ENCODE measurements at places on chromosomes 6 and 20.
A peak's percentile ranks its signal among the peaks of the same experiment; 100 is the strongest.

DNA sequence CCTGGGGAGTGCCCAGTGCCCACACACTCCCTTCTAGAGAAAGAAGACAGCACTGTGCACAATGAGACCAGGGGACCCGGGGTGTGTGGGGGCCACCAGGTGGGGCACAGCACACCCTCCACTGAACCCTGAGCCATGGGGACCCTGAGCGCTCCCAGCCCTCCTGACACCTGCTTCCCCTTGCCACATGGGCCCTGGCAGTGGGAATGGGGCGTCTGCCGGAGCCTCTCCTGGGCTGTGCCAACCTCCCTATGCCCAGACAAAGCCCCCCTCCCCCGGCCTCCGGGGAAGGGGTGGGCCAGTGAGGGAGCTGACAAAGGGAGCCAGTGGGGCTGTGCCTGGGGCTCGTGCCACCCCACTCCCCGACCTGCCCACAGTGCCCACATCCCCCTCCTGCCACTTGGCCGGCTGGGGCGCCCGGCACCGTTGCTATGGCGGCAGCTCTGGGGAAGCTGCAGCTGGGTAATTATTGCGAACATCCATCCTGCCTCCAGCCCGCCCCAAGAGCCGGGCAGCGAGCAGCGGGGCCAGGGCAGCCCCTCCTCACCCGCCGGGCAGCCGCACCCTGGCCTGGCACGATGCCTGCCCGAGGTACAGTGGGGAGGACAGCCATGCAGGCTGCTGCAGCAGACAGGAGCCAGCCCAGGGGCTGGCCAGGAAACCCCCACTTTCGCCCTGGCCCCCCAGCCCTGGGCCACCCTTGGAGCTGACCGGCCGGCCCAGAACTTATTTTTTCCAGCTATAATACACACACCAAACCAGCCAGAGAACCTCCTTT is 41.9 kb upstream of the NOL4L start:
- no peak for DNase-seq

GRCh38 chr6:69705954-69706353 is 90.9 kb downstream of the LMBRD1 start:
- DNase-seq = no peak

DNA sequence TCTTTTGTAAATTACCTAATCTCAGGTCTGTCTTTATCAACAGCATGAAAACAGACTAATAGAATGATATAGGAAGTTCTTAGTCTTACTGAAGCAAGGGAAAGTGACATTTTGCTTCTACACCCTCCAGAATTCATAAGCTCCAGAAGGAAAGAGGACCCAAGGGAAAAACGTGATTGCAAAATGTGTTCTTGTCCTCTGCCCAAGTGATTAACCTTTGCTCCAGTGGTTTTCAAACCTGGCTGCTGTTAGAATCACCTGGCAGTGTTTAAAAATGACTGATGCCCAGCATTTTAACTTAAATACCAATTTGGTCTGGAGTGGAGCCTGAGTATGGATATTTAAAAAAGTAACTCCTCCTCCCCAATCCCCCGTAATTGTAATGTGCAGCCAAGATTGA is 191.4 kb downstream of the SLC16A10 start:
- DNase-seq = no peak

- DNase-seq = peak; percentile 12
Observed at GRCh38 chr6:144343701-144344428, 58.7 kb downstream of the UTRN start.

GRCh38 chr6:151627689-151628444 is 134.1 kb downstream of the CCDC170 start:
- DNase-seq = no peak

DNA sequence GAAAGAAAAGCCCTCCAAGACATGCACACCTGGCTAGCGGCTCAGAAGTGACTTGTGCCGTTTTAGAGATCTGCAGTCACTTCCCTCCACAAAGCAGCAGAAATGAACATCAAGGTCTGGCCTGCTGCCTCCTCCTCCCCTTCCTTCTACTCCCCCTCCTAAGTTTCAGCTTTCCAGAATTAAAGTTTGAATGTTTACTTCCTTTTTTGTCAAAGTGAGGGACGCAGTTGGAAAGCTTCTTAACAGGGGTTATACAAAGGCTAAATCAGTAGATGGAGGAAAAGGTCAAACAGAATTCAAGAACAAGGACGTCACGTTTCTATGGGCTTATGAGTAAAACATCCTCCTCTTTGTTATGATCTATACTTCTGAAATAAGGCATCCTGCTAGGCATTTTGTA is 227.7 kb downstream of the SLC35F1 start:
- DNase-seq = no peak

- DNase-seq = no peak
Observed at GRCh38 chr20:53751620-53752318, 158.1 kb upstream of the ZNF217 start.

DNA sequence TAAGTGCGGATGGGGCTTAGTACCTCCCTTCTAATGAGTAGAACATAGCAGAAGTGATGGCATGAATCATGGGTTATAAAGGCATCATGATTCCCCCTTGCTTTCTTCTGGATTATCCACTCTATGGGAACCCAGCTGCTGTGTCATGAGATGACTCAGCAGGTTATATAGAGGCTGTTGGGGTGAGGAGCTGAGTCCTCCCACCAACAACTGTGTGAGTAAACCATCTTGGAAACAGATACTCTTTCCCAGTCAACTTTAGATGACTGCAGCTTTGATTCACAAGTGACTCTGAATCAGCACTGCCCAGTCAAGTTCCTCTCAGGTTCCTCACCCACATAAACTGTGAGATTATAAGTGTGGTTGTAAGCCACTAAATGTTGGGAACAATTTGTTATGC is 46.3 kb downstream of the FAM83B start:
- DNase-seq = no peak

DNA sequence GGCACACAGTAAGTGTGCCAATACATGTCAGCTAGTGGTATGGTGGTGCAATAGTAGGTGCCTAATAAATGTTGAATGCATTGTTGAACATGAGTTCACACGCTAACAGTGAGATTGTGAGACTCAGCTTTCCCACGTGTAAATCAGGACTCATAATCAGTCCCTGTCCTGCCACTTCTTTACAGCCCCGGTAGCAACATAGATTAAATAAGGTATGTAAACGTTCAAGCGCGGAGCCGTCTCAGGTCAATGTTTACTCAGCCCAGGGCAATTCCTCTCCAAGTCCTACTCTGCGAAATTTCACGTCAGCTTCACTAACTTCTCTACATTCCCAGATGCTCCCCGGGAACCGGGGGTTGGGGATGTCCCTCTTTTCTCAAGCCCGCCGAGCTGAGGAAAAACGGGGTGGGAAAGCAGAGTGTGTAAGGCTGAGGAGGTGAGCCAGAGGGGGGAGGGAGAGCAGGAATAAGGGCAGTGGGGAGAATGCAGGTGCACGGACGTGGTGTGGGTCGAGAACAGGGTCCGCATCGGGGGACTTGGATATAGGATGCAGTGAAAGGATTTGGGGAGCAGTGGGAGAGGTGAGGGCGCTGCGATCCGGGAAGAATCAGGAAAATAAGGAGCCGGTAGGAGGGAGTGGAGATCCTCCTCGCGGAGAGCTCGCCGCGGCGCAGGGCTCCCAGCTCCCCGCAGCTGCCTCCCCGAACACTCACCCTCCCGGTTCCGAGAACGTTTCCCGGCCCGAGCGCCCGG is 544 bp upstream of the TP53INP2 start:
- no peak for DNase-seq

GRCh38 chr6:106064756-106065155 is 21.4 kb upstream of the PRDM1 start:
- DNase-seq = no peak

- DNase-seq = no peak
Observed at GRCh38 chr6:56734335-56734734, 91.6 kb upstream of the DST start.

GRCh38 chr6:88763160-88763559 is 200.3 kb downstream of the RNGTT start:
- DNase-seq = no peak

- peak; percentile 18 for DNase-seq
Observed at GRCh38 chr6:98946879-98947410, 801 bp downstream of the FBXL4 start.

Measured in effector CD8-positive, alpha-beta T cell (primary cell).